ENCODE measurements at places on chromosomes 7 and 10.

- no peak for DNase-seq
Measured at GRCh38 chr10:79482741-79483140, 29.6 kb upstream of the EIF5AL1 start.

- no peak for DNase-seq
Measured at GRCh38 chr10:79150444-79150754, 81.6 kb downstream of the ZMIZ1 start.

DNA sequence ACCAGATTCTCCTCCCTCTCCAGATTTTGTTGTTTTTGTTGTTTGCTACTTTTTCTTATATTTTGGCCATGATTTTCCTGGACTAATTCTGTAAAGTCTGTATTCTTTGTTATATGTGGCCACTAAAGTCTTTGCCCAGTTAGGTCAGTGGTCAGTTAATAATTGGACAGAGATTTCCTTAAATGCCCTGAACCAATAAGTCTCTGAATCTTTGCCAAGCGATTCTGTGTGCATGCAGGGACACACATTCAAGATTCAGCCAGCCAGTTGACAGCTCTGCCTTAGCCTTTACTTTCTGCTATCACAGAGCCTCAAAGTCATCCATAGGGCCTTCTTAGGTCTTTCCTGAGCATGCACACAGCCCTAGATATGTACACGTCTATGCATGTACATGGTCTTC, 11.0 kb upstream of the COL17A1 start:
- DNase-seq, result no peak

- no peak for DNase-seq
Measured at GRCh38 chr10:124030061-124030460, 63.3 kb downstream of the CHST15 start.

GRCh38 chr7:66198469-66198868, 6.7 kb upstream of the TPST1 start:
- DNase-seq, result no peak

- no peak for DNase-seq
Measured at GRCh38 chr10:84166620-84167288, 6.8 kb upstream of the GPR15LG start.

GRCh38 chr7:28961972-28962371, 3.8 kb upstream of the TRIL start:
- DNase-seq, result no peak

- DNase-seq, result no peak
Measured at GRCh38 chr7:36075561-36075960, 77.5 kb upstream of the EEPD1 start.

DNA sequence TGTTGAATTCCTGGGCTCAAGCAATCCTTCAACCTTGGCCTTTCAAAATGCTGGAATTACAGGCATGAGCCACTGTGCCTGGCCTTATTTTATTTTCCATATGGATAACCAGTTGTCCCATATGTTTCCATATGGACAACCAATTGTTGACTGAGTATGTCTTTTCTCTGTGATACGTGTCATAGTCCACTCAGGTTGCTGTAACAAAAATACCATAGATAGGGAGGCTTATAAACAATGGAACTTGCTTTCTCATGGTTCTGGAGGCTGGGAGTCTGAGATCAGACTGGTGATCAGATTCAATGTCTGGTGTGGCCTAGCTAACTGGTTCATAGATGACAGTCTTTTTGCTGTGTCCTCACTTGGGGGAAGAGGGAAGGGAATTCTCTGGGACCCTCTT, 19.4 kb downstream of the AHCYL2 start:
- DNase-seq, result no peak

DNA sequence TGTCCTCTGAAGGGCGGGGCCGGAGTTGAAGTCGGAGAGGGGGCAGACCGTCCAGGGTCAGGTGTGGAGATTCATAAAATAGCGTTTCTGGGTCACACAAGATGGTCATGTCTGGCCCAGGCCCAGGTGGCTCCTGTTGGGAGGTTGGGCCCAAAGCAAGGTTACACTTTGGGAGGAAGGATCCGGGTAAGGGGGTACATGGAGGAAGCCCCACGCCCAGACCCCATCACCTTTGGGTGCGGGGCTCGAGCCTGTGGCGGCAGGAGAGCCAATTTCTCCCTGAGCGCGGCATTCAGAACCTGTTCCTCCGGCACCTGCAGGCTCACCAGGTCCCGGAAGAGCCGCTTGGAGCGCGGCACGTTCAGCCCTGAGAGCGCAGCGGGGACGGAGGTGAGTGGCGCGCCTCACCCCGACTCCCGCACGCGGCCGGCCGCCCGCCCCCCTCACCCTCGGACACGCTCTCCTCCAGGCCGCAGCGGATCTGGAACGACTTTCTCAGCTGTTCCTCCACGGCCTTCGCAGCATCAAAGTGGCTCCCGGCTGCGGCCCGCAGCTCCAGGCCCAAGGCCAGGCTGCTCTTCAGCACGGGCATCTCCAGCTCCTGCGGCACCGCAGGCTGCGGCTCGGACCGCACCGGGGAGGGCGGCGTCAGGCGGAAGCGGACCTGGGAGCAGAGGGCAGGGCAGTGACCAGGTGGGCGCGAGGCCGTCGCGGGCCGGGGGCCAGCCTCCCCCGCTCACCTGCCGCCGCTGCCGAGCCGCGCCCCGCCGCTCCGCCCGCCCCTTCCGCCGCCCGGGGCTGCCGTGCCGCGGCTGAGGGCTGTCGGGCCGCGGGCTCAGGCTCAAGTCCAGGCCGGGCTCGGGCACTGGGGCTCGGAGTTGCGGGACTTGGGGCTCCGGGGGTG, 644 bp downstream of the PPP1R35 start:
- no peak for DNase-seq

DNA sequence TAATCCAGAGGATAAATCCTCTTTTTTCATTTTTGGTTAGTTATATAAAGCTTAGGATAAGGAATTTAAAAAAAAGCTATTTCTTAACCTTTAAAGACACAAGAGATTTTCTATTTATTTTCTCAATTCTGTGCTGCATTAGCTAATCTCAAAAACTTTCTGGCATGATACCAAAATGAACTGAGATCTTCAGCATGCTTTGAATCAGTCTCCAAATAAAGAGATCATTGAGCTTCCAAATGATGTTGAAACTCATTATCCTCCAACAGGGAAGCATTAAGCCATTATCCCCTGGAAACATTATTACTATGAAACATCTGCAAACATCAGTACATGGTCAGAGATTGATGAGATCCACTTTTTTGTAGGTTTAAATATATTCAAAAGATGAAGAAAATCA, 350.3 kb upstream of the TEX47 start:
- DNase-seq, result no peak

DNA sequence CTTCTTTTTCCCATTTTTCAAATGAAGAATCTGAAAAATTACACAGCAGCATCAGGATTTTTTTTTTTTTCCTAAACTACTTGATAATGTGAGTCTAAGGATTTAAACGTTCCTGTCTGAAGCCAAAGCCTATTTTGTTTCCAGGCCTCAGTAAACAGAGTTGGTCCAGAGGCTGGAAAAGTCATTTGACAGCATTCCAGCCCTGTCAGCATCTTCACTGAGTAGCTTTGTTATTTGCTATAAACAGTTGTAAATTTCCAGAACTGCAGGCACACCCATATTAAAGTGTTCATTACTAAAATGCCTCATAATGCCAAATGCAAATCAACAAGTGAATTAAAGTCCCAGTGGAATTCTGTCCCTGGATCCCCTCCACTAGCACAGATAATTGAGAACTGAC, 35.5 kb upstream of the KMT2E start:
- DNase-seq, result no peak

- no peak for DNase-seq
Measured at GRCh38 chr10:34295142-34295548, 520.0 kb downstream of the PARD3 start.

- no peak for DNase-seq
Measured at GRCh38 chr7:12759151-12759550, 71.7 kb downstream of the ARL4A start.

DNA sequence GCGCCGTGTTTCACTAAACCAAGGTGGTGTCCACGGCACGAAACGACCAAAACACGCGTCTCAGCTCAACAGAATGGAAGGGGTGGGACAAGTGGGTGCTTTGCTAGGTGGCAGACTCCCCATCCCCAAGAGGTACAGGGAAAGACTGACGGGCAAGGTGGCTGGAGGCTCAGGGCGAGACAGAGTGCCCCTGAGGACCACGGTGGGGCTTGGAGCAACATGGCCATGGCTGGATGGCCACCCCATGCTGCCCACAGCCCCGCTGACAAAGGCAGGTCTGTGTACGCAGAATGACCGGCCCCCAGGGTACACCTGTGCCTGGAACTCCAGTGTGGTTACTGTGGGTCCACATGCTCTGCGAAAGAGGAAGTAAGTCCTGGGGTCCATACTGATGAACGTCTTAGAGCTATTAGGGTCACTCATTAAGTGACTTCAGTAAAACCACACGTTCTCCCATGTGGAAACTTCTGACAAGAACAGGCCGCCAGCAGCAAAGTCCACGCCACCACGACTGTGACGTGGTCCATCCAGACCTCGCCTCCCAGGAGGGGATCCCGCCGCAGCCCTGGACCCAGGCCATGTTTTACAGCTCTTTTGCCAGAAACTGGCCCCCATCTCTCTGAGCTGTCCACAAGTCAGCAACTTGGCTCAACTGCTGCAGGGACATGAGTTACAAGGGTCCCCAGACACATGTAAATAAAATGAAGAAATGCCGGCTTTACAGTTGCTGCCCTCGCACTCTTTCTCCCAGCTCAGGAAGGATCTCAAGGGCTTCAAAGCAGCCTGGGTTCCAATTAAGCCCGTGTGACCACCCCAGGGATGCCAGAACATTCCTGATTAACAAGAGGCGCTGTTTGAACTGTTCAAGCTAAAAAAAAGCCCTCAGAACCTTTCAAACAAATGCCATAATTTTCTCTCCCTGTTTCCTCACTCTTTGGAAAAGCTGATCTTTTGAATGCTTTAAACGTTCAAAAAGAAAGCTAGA, 66.8 kb downstream of the MAD1L1 start:
- DNase-seq, result no peak

- DNase-seq, result no peak
Measured at GRCh38 chr7:11069591-11069990, 95.9 kb downstream of the PHF14 start.
